ENCODE measurements at places on chromosomes 11 and 22.

DNA sequence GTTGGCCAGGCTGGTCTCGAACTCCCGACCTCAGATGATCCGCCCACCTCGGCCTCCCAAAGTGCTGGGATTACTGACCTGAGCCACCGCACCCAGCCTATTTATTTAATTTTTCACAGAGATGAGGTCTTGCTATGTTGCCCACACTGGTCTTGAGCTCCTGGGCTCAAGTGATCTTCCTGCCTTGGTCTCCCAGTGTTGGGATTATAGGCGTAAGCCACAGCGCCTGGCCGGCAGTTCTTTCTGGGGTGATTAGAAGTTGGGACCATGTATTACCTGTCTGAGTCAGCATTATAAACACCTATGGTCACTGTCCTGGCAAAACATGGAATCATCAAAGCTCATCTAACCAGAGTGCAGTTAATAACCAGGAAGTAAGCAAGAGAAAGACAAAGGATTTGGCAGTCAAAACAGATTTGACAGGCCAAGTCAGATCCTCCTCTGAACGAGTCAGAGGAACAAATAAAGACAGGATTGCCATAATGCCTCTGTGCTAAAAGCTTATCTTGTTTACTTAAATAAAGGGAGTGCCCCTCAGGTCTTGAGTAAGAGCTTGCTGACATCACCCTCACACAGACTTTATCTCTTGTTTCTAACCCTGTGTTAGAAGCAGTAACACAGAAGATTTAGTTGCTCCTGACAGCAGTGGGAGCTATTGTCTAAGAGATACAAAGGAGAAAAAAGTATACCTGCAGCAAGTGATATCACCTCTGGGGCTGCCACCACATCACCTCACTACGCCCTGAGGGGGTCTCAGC lies 3.7 kb downstream of the SERPIND1 start:
- DNase-seq = no peak

DNA sequence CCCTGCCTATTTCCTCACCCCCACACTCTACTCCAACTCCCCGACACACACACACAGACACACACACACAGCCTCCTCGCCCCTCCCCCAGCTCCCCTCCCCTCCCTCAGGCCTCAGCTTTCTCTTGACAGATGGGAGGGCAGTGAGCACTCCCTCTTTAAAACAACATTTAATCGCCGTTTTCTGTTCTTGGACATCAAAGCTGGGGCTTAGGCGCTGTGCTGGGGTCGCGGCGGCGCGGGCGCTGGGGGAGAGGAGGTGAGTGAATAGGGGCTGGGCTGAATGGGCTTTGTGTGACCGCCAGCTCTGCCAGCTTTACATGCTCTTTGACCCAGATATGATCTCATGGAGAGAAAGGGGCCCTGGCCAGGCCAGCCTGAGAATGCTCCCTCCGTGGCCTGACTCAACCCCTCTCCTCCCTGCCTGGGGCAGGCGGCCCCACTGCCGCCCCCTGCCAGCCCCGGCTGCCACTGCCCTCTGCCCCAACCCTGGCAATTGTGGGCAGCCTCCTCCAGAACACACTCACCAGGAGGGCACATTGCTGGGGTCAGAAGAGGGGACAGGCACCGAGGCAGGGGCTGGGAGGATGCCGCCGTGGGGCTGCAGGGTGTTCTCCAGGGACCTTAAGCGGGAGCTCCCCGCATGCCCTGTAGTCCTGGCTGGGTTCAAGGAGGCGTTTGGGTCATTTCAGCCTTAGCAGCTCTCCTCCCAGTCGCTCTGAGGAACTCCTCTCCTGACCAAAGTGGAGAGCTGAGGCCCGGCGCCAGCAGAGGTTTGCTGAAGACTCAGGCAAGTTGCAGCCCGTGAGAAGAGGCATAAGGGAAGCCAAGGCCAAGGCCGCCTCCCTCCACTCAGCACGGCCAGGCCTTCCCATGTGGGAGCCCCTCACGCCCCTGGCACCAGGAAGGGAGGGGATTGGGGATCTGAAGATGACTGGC lies 38.3 kb upstream of the NNMT start:
- no peak for DNase-seq

DNA sequence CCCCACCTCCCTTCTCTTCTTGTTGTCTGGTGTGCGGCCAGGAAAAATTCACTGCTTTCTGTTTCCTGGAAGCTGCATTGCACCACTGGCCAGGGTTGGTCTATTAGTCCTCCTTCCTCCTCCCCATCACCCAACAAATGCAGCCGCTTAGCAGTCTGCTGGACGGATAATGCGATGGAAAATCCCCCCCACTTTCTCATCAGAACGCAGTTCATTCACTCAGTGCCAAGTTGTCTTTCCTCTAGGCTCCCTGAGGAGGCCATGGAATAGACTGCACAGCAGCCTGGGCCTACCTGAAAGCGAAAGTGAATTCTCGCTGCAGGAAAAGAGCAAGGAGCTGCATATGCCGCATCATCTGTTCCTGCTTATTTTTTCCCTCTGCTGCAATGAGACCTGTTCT lies 513.6 kb downstream of the METTL15 start:
- DNase-seq = no peak

GRCh38 chr11:34960277-34960676 lies 43.9 kb downstream of the PDHX start:
- no peak for DNase-seq

Data from posterior cingulate gyrus (tissue), 11 donors.